ENCODE measurements at places on chromosomes 2 and 18.

GRCh38 chr2:189350540-189351209 is 90.6 kb upstream of the WDR75 start:
- DNase-seq, result no peak

- no peak for DNase-seq
These were observed 40.8 kb downstream of the BCL11A start for GRCh38 chr2:60512641-60513040.

GRCh38 chr18:44789710-44790109 is 109.0 kb downstream of the SETBP1 start:
- no peak for DNase-seq

- DNase-seq, result no peak
These were observed 181.7 kb upstream of the SH3BP4 start for GRCh38 chr2:234770031-234770506.

- no peak for DNase-seq
These were observed 330.8 kb downstream of the NUP35 start for GRCh38 chr2:183455056-183455455.

- no peak for DNase-seq
These were observed 32.2 kb upstream of the LPIN2 start for GRCh38 chr18:3044931-3045698.

- no peak for DNase-seq
These were observed 943.3 kb upstream of the FANCL start for GRCh38 chr2:59184276-59185020.

- DNase-seq, result no peak
These were observed 860.0 kb downstream of the CPS1 start for GRCh38 chr2:211416373-211416772.

GRCh38 chr2:236086971-236087465 is 81.2 kb downstream of the GBX2 start:
- no peak for DNase-seq

DNA sequence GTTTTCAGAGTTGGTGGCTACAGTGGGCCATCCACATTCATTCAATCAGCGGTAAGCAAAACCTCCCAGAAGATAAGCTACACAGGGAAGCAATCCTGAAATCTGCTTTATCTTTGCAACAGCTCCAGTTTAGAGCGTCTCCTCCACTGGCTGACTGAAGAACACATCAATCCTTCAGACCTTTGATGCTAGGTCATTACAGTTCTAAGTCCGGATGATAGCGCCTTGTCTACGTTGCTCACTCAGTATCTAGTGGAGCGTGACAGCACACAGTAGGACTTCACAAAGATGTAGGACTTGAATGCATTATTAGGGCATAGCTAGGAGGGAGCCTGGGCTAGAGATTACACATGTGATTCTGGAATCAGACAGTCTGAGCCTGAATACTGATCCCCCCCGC is 5.0 kb downstream of the COLEC12 start:
- DNase-seq, result no peak
